ENCODE measurements at places on chromosomes 3 and 15.

DNA sequence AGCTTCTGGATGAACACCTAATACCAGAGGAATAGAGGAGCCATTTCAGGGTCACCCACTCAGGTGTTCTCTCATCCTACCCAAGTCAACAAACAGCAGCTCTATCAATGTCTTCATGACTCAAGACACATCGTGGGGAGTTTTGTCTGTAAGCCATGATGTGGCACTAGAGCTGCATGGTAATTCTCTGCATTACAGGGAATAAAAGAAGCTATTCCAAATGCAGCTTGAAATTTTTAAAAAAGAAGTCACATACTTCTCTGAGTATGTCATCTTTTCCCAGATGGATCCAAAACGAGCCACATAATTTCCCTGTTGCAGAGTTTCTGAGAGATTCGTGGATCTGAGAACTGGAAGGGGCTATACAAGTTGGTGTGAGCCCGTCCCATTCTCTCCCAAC lies 6.1 kb upstream of the THSD4 start:
- DNase-seq = peak; percentile 64

- no peak for DNase-seq
Measured at GRCh38 chr3:22895671-22896070, 307.5 kb upstream of the UBE2E2 start.

GRCh38 chr3:128458746-128459460 lies 7.8 kb downstream of the DNAJB8 start:
- DNase-seq = no peak

DNA sequence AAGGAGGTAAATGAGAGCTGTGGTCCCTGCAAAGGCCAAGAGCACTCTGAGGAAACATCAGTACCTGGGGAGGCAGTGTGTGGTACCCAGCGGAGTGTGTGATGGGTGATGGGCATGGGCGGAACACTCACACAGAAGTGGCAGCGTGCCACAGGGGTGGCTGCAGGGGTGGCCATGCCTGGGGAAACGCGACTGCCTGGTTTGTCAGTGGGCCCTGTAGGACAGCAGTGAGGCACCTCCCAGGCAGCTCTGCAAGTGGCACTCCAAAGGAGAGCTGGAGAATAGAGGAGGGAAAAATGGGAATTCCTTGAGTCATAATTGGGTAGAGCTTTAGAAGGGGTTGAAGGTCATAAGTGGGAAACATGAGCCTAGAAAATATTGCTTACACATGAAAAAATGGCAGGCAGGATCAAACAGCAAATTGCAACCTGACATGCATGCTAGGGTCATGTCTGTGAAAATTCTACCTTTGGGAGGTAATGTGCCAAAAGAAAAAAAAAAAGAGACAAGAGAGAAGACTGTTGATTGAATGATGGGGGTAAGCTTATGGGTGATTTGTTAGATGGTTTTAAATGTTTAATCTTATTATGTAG lies 138.4 kb downstream of the RPLP1 start:
- no peak for DNase-seq

DNA sequence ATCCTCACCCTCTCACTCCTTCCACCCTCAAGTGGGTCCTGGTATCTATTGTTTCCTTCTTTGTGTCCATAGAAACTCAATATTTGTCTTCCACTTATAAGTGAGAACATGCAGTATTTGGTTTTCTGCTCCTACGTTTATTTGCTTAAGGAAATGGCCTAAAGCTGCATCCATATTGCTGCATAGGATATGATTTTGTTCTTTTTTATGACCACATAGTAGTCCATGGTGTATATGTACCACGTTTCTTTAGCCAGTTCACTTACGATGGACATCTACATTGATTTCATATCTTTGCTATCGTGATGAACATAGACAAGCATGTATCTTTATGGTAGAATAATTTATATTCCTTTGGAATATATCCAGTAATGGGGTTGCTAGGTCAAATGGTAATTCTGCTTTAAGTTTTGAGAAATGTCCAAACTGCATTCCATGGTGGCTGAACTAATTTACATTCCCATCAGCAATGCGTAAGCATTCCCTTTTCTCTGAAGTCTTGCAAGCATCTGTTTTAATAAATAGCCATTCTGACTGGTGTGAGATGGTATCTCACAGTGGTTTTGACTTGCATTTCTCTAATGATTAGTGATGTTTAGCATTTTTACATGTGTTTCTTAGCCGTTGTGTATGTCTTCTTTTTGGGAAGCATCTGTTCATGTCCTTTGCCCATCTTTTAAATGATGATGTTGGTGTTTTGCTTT lies 650.2 kb downstream of the ZNF385D start:
- no peak for DNase-seq
